ENCODE measurements at places on chromosomes 5 and 9.

DNA sequence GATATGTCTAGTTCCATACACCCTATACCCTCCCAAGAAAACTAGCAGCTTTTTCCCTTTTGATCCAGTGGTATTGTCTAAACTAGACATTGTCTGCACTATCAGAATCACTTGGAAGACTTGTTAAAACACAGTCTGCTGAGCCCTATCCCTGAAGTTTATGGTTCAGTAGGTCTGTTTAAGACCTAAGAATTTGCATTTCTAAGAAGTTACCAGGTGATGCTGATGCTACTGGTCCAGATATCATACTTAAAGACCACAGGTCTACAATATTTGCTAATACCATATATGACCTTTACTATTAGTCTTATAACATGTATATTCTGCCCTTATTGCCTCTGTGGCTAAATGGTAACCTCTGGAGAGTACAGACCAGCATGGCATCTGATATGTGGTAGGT lies 23.3 kb downstream of the SKIC3 start:
- no peak for DNase-seq

- DNase-seq = no peak
Observed at GRCh38 chr9:87857141-87857947, 25.3 kb upstream of the SPATA31E1 start.

DNA sequence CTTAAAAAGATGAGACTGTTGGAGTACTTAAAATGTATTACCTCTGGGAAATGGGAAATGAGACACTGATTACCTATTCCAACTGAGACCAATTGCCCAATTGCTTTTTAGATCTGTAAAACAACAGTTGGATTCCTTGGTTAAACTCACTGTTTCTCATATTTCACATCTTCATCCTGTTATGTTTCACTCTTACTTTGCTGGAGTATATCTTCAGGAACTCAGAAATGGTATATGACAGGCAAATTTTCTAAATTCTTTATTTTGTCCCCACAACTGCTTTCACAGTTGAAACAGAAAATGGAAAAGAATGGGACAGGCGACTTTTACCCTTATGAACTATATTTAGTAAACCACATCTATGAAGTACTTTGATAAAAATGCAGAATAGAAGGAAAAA lies 8.7 kb upstream of the CETN3 start:
- DNase-seq = no peak

- no peak for DNase-seq
Observed at GRCh38 chr9:97324954-97325353, 17.5 kb downstream of the CCDC180 start.

DNA sequence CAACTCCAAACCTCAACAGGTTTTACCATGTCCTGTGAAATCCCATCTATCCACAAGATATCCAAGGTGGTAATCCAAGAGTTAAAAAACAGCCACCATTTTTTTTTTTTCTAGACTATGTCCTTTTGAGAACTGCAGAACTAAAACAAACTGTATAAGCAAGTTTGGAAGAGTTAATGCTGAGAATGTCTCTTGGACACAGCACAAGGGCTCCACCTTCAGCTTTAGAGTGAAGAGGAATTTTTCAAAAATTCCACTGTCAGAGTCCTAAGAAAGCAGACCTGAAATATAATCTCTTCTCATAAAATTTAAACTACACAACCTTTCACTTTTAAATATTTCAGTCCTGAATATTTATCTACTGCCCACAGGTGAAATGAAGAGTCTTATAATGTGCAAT lies 167.8 kb upstream of the CCNG1 start:
- DNase-seq = no peak

DNA sequence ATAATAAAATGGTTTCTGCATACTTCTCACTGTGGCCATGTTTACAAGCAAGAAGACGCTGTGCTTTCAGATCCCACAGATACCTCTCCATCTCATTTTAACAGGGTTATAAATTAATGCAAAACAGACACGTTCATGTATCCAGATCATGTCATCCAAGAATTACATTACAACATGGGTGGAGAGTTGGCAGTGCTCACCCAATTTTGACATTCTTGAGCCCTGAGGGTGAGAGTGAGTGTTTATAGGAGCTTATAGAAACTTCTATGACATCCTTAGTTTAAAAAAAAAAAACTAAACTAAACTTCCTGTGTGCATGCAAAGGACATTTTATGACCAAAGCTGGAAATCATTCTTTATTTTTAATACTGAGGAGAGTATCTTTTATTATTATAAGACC lies 9.1 kb downstream of the PRKACG start:
- DNase-seq = no peak

All from suppressor macrophage treated with lipopolysaccharide for 4 hours (primary cell).